ENCODE measurements at places on chromosomes 4 and X.

DNA sequence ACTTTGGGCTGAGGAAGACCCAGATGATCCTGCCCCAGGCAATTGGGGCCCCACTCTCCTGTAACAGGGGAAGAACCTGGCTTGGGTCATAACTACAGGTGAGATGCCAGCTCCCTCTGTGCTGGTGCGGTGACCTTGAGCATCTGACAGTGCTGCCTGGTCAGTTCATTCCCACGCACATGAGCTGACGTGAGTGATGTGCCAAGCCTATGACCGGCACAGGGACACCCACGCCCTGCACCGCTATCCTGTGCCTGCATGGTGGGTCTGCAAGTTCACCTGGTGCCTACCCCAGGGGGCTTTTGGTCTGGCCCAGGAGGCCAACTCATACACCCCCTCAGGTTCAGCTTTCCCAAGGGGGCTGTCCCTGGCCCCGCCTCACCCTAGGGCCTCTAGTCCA lies 123.7 kb upstream of the PSAPL1 start:
- DNase-seq = no peak

DNA sequence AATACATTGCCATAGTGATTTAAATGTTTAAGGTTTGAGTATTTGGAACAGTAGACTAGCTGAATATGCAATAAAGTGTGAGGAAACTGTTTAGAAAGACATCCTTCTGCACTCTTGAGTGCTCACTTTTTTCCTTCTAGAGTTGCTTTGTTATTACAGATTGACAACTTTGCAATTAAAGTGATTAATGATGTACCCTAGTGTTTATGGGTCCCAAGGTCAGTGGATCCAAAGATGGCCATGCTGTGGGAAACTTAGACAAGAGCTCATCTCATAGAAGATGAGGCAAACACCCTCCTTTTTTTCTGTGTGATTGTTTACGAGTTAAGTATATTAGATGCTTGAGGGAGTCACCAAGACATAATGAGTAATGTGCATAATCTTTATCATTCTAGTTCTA lies 118.8 kb downstream of the PDLIM5 start:
- no peak for DNase-seq

DNA sequence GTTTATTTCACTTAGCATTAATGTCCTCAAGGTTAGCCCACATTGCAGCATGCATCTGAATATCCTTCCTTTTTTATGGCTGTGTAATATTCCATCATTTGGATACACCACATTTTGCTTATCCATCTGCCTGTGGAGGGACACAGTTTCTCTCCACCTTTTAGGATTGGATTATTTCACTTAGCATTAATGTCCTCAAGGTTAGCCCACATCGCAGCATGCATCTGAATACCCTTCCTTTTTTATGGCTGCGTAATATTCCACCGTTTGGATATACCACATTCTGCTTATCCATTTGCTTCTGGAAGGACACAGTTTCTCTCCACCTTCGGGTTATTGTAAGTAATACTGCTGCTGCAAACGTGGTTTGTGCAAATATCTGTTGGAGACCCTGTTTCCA lies 110.0 kb downstream of the DHRSX start:
- DNase-seq = no peak

DNA sequence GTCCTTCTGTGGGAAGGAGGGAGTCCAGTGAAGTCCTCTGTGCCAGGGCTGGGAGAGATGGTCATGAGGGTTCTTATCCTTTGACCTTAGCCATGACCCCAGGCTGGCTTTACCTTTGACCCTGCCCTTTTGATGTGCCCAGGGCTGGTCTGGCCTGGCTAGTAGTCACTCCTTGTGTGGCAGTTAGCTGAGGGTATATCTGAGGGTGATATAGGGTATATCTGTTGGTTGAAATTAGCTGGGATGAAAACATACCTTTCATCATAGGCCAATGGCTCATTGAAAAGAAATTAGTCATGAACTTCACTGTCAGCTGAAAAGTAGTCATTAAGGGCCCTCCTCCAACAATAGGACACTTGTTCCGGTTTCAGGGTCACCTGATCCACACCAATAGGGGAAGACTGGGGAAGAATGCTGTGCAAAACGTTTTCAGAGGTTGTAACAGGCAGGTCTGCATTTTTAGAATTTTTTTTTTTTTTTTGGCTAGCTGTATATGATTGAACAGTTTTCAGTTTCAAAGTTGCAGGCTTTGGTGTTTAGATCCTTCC lies 74.6 kb upstream of the STOX2 start:
- DNase-seq = no peak

DNA sequence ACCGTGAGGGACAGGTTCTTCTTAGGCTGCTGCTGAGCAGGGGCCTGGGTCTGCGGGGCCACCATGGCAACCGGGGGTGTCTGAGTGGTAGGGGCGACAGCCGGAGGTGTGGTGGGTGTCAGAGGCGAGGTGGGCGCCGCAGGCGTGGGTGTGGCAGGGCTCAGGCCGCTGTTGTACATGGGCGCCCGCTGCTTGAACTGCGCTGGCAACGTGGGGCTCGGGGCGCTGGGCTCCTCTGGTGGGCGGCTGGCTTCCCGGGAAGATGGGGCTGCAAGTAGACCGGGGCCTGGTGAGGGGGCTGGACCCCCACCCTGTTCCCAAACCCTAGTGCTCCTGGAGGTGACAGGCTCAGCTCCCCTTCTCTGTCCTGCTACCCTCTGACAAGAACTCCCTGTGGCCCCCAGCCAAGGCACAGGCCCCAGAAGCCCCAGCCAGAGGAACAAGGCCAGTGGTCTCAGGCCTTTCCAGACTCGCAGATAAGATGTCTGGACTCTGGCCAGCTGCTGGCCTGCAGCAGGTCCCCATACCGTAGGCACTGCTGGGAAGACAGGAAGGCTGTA lies 24.8 kb downstream of the NELFA start:
- peak; percentile 17 for DNase-seq

DNA sequence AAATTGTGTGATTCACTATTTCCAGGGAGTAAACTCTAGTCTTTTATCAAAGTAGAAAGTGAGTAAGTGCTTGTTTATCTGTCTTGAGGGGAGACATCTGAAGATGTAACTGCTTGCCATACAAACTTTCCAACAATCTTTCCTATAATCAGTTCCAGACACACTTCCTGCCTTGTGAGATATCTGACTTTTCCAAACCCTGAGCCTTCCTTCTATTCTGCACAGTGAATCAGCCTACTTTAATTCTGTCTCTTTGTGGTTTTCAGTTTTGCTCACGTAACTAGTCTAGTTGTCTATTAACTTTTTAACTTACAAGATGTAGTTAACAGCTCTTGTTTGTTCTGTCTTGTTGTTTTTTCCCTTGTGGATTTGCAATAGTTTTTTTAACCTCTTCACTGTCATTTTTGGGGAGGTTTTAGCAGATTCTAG lies 947.8 kb downstream of the C4orf33 start:
- no peak for DNase-seq

- no peak for DNase-seq
Observed at GRCh38 chrX:39222346-39223113, 421.3 kb downstream of the MID1IP1 start.

DNA sequence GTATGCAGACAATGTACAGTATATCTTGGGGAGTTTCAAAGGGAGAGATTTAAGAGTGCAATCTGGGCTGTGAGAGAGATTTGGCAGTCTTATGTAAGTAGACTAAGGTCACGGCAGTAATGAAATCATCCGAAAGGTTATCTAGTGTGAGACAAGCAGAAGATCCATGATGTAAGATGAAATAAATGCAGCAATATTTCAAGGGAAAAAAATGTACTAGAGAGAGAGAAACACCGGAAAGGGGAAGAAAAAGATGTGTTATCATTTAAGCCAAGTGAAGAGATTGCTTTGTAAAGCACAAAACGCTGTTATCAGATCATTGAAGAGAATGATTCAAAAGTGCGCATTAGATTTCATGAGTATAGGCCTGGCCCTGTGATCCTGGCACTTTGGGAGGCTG lies 88.4 kb upstream of the GUCY1A1 start:
- DNase-seq = no peak

- DNase-seq = no peak
Observed at GRCh38 chr4:113365377-113365776, 315.9 kb downstream of the ANK2 start.

All from erythroblast (primary cell).